ENCODE measurements at places on chromosomes 16 and 17. TPM values are rescaled to one million over a fixed set of nuclear protein-coding genes. Genes with fewer than 3 reads are reported as not detected.

DNA sequence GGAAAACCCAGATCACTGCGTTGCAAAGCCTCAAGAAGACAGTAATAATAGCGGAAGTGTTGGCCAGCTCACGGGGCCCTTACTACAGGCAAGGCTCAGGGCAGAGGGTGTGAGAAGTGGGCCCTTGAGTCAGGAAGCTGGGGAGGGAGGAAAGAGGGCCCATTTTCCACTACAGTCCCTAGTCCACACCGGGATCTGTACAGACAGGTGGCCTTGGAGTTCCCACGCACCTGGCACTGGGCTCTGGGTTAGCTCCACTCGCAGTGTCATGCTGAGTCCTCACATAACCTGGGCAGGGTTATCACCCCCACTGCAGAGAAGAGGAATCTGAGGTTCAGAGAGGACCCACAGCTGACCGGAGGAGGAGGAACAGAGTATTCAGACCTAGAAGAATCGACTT, 16.8 kb upstream of the MTSS2 start:
- no peak for DNase-seq

DNA sequence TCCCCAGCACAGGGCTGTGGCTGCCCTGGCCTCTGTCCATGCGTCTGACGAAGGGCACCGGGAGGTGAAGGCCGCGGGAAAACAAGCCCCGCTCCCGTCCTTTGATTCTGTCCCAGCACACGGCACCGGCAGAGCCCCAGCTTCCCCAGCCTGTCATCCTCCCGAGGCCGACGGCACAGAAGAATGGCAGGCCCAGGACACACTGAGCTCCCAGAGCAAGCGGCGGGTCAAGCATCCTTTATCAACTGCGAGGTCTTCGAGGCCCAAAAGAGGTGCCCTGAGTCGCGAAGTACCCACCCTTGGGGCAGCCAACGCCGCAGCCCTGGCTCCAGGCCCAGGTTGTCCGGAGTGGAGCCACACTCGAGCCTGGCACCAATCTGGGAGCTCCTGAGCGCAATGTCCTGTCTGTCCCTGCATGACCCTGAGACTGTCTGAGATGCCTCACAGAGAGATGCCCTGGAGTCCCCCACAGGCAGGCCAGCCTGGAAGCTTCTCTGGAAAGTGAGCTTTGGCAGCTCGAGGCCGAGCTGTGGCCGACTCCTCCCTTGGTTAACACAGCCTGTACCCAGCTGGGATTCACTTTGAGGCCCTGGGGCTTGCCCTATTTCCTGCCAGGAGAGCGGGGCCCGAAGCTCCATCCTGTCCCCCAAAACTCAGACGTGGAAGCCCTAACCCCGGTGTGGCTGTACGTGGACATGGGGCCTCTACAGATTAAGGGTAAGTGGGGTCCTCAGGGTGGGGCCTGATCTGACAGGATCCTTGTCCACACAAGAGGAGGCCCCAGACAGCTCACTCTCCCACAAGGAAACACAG, 23.3 kb downstream of the SLC7A5 start:
- DNase-seq: no peak

The GJC1 gene
- total RNA-seq: 14.1 TPM

GRCh38 chr16:27164352-27164751, 39.0 kb upstream of the KDM8 start:
- no peak for DNase-seq
